HS-27A (cell line): ENCODE measurements at places on chromosomes 11 and 22.

- no peak for DNase-seq
Measured at GRCh38 chr11:58511636-58512035, 3.7 kb upstream of the OR5B21 start.

DNA sequence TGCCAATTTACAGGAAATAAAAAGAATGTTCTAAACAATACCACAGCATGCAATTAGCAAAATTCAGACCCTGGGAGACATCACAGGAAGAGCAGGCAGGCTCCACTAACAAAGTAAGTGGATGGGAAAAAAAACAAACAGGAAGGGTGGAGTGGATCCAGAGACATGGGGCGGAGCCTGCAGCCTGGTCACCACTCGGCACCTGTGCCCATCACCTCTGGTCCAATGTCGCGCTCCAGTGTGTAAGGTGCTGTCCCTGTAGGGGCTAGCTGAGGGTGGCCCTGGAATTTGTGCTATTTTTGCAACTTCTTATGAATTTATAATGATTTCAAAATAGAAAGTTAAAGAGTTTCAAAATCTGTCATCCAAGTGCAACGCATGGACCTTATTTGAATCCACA is 11.0 kb upstream of the MOB2 start:
- DNase-seq: no peak

DNA sequence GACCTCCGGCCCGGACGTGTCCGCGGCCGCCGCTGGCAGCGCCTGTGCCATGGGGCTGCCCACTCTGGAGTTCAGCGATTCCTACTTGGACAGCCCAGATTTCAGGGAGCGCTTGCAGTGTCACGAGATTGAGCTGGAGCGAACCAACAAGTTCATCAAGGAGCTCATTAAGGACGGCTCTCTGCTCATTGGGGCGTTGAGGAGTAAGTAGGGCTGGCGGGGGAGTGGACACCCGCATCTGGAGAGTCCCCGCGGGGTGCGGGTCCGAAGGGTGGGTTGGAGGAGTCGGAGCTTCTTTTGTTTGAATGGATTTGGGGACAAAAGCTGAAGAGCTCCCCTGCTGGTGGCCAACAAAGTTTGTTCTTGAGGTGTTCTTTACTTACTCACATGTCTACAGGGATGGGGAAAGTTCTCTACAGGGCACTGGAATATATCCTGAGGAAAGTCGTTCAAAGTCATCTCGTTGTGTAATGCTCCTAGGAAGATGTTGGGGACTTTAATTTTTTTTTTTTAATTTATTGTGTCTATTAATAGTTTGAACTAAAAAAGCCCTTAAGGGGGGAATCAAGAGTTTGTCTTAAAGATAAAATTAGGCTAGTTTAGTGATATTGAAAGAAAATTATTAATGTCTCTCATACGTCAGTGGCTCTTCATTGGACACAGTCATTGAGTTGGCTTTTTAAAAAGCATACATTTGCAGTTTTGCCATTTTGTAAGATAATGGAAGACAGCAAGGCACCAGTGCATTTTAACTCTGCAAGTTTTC is 725 bp downstream of the ARHGAP42 start:
- peak; percentile 31 for DNase-seq

- no peak for DNase-seq
Measured at GRCh38 chr22:25014896-25015755, 62.6 kb downstream of the KIAA1671 start.

GRCh38 chr11:10864688-10865087 is 6.8 kb upstream of the ZBED5 start:
- DNase-seq: no peak

DNA sequence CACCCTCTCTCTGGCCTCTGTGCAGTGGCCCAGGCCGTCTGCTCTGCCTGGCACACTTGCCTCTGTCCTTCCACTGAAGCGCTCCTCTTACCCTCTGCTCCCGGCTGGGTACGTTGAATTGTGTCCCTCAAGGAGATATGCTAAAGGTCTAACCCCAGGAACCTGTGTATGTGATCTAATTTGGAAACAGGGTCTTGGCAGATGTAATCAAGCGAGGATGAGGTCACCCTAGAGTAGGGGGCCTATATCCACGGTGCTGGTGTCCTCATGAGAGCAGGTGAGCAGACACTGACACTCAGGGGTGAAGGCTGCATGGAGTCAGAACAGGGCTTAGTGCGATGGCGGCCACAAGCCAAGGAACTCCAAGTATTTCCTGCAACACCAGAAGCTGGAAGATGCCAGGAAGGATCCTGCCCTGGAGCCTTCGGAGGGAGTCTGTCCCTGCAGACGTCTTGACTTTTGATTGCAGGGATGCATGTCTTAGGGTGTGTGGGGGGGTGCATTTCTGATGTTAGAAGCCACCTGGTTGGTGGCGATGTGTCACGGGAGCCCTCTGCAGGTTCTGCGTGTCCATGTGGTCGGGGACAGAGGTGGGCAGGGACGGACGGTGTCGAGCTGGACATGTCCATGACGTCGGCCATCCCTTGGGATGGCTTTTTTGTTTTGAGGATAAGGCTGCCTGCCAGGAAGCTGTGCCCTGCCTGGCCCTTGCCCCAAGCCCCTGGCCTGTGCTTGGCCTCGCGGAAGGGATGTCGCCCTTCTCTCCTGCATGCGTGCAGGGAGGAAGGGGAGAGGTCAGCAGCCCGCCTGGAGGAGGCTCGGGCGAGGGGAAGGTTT is 68.6 kb downstream of the LRP5 start:
- DNase-seq: peak; percentile 3

GRCh38 chr22:20905415-20906386 is 11.5 kb upstream of the CRKL start:
- DNase-seq: no peak

GRCh38 chr11:4851033-4851432 is 2.0 kb upstream of the OR51S1 start:
- no peak for DNase-seq

DNA sequence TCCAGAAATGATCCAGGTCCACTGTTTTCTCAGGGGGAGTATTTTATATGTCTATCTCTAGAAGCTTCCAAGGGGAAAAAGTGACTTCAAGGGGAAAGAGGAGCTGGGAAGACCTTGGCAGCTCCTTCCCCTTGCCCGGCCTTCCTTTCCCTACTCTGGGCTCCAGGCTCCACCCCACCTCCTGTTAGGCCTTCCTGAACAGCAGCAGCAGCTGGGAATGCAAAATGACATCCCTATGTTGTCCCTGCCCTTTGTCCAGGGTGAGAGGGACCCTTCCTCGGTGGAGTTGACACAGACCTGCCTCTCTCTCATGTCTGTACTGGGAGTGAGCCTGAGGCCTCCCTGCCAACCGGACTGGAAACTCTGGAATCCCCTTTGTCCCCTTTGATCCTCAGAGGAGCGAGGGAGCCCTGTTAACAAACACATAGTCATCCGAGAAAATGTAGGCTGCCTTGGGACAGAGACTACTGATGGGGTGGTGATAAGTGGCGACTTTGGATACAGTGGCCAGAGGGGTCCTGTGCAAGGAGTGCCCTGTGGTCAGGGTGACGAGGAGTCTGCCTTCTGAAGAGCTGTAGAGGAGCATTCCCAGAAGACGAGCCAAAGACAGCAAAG is 9.0 kb upstream of the MALAT1 start:
- no peak for DNase-seq

- DNase-seq: no peak
Measured at GRCh38 chr22:35407362-35407761, 7.4 kb downstream of the MCM5 start.

GRCh38 chr11:69691463-69691862 is 12.4 kb downstream of the FGF19 start:
- no peak for DNase-seq

GRCh38 chr11:75144716-75145014 is 6.2 kb upstream of the SLCO2B1 start:
- no peak for DNase-seq
